ENCODE measurements at places on chromosomes 12 and 14. TPM values are rescaled to one million over a fixed set of nuclear protein-coding genes. Genes with fewer than 3 reads are reported as not detected.

DNA sequence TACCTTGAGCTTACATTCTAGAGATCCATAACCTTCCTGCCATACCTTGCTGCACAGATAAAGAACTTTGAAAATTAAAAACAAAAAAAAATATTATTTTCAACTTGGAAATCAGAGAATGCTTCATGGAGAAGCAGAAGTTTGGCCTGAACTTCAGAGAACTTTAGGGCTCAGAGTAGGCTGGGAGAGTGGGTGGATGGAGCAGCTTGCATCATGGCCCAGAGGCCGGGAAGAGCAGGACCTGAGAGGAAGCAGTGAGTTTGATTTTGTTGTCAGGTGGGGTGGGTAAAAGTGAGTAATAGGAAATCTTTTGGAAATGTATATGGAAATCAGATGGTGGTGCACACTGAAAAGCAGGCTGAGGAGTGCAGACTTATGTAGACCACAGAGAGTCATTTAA is 228.5 kb upstream of the KRR1 start:
- no peak for DNase-seq

GRCh38 chr14:47961634-47962033 is 286.2 kb upstream of the MDGA2 start:
- no peak for DNase-seq

GRCh38 chr14:23028799-23029198 is 5.9 kb downstream of the PSMB5 start:
- DNase-seq, result no peak

The NELL2 gene
- total RNA-seq, result 0.81 TPM

The SALL2 gene
- 10.9 TPM for total RNA-seq
